Stimulated activated CD4-positive, alpha-beta T cell treated with anti-CD3 and anti-CD28 coated beads, Interleukin-2, amount 100 ng/mL, for 4 hours (primary cell): ENCODE measurements at places on chromosomes 2 and 18.

DNA sequence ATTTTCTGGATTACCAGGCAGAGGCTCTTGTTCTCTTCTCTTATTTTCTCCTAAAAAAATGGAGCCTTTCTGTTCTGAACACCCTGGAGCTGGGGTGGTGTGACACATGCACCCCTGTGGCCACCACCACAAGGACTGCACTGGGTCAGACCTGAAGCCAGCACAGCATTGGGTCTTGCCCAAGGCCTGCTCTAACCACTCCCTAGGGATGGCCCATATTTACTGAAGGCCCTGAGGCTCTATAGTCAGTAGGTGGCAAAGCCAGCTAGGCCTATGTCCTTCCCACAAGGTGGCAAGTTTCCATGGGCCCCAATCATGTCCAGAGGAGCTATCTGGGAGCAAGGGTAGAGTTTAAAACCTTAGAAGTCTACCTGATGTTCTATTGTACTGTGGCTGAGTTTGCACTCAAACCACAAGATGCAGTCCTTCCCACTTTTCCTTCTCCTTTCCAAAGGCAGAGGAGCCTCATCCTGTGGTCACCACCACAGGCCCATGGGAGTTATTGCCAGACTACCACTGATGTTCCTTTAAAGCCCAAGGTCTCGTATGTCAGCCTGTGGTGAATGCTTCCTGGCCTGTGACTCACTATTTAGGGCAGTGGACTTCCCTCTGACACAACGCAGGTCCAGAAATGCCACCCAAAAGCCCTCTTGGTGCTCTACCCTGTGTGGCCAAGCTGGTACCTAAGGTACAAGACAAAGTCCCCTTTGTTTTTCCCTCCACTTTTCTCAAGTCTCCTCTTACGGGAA is 15.0 kb upstream of the FMNL2 start:
- DNase-seq: no peak

DNA sequence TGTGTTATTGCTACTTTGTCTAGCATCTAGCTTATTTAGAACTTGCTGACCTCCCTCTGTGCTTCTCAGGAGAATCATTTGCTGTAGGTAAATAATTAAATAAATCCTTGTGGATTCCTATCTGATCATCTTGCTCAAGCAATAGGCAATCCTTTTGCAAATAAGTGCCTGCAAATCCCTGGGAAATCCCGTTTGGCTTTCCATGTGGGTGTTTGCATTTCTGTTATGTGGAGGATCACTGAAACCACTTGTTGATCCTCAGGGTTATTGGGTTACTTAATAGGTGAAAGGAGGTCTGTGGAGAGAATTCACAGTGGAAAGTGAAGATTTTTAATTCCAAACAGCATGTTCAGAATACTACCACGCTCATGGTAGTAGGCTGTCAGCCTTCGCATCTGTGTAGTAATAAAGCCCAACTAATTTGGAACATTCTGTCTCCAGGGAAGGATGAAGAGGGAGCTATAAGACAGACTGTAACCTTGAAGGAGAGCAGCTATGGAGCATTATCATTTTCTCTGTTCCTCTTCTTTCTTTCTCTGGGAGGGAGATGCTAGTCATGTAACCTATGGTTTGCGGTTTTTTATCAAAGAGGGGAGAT is 72.5 kb downstream of the GULP1 start:
- DNase-seq: no peak

DNA sequence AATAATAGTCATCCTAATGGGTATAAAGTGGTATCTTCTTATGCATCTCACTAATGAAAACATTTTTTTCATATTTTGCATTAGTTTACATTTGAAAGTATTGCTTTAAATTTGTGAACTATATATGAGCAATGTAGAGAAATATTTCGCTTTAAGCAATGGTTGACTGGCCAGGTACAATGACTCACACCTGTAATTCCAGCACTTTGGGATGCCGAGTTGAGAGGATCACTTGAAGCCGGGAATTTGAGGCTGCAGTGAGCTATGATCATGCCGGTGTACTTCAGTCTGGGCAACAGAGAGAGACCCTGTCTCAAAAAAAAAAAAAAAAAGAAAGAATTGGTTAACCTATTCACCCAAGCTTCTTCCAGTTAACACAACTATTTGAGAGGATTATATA is 15.1 kb downstream of the ZCCHC2 start:
- no peak for DNase-seq

DNA sequence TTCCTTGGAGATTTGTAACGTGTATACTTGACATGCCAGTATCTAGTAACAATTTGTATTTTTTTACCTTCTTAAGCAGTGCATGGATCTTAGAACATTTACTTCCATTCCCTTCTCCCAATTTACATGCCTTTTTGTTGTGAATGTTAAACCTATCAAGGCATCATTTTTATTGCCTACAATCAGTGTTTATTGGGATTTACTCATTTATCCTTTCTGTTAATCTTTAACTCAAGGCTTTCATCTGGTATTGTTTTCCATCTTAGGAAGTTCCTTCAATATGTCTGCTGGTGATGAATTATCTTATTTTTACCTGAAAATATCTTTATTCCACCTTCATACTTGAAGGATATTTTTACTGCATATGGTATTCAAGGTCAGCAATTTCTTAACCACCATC is 88.5 kb upstream of the EMILIN2 start:
- no peak for DNase-seq

DNA sequence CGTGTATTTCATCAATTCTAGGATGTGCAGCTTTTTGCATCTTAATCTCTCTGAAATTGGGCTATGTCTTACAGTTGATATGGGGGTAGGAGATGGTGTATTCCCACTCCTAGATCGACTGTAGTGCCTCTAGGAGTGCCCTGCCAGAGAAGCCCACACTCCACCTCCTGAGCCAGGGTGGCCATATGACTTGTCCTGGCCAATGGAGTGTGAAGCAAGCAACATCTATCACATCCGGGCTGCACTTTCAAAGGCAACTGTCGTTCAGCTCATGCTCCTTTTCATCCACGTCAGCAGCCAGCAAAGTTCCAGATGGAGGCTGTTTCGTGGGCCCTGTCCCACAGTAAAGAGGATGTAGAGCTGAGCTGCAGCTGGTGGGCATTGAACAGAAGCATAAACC is 149.4 kb upstream of the SLC1A4 start:
- DNase-seq: no peak

GRCh38 chr2:216692636-216693413 is 2.5 kb downstream of the IGFBP5 start:
- peak; percentile 62 for DNase-seq

DNA sequence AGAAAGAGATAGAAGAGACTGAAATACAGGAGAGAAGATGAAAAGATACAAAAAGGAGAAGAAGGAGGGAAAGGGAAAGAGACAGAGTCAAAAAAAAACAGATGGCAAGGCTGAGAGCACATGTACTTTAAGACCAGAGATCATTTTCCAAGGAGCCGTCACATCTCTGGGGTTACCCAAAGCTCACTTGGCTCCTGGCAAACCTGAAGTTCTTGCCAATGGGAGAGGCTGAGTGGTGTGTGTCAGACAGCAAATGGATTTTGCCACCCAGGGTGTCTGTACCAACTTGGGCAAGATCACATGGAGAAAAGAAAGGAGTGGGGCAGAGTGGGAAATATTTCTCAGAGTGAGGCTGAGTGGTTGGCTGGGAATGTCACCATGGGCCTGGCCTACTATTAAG is 219.3 kb upstream of the TNP1 start:
- DNase-seq: no peak

DNA sequence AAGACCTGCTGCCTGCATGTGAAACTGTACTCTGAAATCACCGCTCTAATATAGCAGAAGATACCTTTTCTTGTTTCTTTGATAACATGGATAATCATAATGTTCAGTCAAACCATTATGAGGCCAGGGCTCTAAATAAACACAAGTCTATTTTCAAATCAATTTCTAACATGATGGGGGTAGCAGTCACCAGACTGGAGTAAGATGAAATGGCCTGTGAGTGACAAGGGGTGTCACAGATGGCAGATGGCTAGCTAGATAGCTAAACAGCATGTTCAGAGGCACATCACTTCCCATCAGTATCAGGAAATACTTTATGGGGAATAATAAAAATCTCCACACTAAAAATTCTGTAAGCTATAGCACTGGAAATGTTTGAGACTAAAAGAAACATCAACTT is 14.0 kb downstream of the MBD2 start:
- no peak for DNase-seq
